ENCODE measurements at places on chromosomes 16 and 17.

DNA sequence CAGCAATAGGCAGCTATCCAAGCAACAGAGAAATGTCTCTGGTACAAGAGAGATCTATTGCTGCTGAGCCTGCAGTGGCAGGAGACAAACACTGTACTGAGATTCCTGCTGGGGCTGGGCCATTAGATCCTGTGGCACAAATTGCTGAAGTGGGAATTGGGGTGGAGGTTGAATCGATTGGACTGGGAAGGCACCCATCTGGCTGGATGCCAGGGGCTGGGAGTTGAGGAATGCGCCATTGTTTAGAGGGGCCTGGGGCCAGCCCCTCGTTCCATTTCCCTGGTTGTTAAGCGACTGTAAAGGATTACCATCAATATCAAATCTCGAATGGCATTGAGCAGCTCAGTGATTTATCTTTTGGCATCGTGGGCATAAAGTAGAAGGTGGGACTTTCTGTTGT, 54.1 kb upstream of the ARL4D start:
- DNase-seq, result no peak

DNA sequence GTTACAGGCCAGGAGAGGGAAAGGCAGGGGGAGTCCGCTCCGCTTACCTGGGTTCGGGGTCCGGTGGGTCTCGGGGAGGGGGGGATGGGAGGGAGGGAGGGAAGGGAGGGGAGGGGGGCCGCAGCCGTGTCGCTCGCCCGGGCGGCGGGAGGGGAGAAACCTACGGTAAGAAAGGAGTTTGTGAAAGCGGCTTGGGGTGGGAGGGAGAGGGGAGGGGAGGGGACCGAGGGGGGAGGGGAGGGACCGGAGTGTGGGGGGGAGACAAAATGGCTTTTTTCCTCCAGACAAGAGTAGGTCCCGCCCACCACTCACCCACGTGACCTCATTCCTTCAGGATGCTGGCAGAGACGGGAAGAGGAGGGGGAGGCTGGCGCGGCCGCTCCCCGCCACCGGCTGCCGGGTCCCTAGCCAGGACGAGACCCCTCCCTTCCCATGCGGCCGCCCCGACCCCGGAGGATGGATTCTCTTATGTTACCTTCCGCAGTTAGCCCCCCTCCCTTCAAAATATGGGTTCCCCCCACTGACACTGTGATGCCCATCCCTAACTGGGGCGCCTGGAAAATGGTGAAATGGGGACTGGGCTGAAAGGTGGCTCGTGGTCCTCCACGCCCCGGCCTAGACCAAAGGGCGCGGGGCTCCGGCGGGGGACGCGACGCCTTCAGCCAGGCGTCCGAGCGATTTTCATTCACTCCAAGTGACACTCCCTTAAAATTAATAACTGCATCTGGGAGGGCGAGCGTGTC, at the start of gene PCGF2:
Gene PCGF2, minus strand, starts transcription at position 188 of the 743 bp plus-strand sequence. CDS start 7,934 bp downstream, outside the sequence.
- peak; percentile 83 for DNase-seq

- DNase-seq, result no peak
Measured at GRCh38 chr17:58384897-58385296, 32.4 kb downstream of the RNF43 start.

- no peak for DNase-seq
Measured at GRCh38 chr16:57528499-57529390, 7.6 kb downstream of the CCDC102A start.

DNA sequence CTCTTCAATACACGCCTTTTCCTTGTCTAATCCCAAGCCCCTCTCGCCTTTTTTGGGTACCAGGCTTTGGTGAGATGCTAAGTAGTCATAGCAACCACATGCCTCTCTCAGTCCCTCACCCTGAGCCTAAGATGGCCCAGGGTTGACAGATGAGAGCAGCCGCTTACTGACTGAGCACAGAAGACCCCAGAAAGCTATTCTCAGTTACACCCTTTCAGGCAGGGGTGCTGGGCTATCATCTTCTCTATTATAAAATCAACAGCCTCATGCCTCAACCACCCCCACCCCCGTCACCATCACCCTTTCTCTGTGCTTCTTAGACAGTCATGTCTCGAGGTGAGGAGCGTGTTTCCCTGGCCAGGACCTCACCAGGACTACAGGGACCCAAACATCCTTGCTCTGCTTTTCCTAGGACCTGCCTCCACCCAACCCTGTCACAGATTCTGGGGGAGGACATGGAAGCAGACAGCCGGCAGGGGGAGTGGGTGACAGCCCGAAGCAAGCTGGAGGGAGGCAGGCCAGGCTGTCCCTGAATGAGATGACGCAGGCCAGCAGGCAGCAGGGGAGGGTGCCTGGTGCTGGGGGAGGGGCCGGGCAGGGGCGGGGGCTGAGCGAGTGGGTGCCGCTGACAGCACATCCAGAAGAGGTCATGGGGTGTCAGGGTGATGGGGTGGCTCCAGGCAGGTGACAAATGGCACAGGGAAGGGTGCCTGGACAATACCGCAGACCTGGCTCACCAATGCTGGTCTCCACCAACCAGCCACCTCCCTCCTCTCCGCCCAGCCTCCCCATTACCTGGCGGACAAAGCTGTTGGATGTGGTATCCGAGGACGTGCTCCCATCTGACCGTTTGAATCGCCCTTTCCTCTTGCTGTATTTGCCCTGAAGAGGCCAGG, 3.1 kb downstream of the CACNB1 start:
- DNase-seq, result peak; percentile 53

- DNase-seq, result no peak
Measured at GRCh38 chr17:29592850-29593551, at the start of gene ANKRD13B. TSS of gene ANKRD13B (plus strand) at chr17:29593132. CDS start at chr17:29593622, 490 bp downstream.

GRCh38 chr16:10770907-10771306, 27.3 kb downstream of the NUBP1 start:
- DNase-seq, result peak; percentile 20

GRCh38 chr16:58507195-58507962, 7.4 kb downstream of the NDRG4 start:
- no peak for DNase-seq

DNA sequence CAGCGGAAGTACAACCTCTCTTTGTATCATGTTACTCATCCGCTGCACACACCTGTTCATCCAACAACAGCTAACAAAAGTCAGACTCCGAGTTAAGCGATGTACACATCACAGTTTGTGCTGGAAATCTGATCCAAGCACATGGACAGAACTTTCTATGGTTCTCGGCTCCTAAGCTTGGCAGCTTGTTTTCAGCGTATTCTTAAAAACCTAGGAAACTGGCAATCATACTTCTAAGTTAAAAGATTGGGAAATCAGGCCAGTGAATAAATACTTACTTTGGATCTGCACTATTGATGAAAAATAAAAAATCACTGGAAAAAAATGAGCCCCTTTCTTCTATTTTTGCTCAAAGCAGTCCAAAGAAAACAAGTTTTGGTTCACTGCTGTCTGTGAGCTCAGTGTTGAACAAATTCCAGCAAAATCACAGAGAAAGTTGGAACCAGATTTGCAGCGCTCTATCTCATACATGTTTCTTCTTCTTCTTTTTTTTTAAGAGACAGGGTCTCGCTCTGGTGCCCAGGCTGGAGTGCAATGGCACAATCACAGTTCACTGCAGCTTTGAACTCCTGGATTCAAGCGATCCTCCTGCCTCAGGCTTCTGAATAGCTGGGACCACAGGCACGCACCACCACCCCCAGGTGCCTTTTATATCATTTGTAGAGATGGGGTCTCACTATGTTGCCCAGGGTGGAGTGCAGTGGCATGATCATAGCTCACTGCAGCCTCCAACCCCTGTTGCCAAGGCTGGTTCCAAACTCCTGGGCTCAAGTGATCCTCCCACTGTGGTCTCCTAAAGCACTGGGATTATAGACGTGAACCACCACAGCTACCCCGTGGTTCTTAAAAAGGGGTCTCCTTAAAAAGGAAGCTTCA, 71.6 kb upstream of the CREBBP start:
- DNase-seq, result peak; percentile 70

GRCh38 chr17:72976971-72977770, 115.3 kb downstream of the SLC39A11 start:
- DNase-seq, result peak; percentile 96

GRCh38 chr17:42378959-42379594, 9.2 kb downstream of the STAT3 start:
- no peak for DNase-seq

GRCh38 chr16:88060524-88061219, 109.4 kb downstream of the BANP start:
- DNase-seq, result no peak

DNA sequence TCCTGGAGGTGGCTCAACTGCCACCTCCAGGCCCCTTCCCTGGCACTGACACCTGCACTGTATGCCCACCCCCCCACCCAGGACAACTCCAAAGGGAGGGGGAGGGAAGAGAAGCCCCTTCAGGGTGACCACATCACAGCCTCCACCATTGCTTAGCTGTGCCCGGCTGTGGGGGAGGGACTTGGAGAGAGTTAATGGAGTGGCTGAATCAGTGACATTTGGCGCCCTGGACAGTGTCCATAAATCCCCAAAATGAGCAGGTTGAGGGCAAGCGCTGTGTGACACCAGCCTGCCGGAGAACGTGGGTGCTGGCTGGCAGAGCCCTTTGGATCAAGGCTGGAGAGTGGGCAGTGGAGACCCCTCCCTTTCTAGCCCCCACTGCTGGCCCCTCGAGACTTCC, 883 bp downstream of the USH1G start:
- DNase-seq, result no peak

GRCh38 chr16:56309008-56309407, 116.3 kb downstream of the AMFR start:
- no peak for DNase-seq

- DNase-seq, result peak; percentile 59
Measured at GRCh38 chr17:39667945-39668924, at the start of gene PNMT. TSS of gene PNMT (plus strand) at chr17:39668453. CDS start at chr17:39668476, 23 bp downstream.

- DNase-seq, result peak; percentile 28
Measured at GRCh38 chr17:65677932-65678331, 116.5 kb upstream of the AXIN2 start.

DNA sequence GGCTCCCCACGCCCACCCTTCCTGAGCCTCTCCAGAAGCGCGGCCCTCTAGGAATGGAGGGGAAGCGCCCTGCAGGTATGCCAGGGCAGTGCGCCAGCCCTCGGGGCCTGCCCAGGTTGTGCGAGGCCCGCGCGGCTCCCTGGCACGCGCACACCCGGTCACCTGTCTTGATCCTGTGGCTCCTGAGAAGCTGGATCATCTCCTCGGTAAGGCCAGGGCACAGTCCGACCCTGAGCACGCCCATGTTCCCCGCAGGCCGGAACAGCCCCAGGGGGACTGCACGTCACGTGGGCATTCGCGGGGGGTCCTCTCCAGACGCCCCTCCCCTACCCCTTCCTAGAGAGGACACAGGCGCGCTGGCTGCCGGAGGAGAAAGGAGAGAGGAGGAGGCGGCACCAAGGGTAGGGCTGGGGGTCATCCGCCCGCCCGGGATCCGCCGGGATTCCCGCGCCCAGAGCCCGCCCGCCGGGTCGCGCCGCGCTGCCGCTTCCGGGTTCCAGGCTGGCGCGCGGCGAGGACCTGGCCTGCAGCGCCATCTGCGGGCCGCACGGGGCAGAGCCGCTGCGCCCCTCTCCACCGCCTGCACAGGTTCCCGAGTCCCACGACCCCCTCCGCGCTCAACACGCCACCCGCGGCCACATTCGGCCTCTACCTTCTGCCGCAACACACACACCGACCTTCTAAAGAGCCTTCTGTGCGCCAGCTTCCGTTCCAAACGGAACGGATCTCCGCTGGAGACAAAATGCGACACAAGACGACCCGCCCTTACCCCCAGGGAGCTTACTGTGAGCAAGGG, at the start of gene RAD51D:
Gene RAD51D, minus strand, starts transcription at position 491 of the 796 bp plus-strand sequence. Its CDS starts 247 bp downstream, at position 244.
- DNase-seq, result peak; percentile 66

- DNase-seq, result no peak
Measured at GRCh38 chr17:63631626-63632025, 9.4 kb downstream of the MAP3K3 start.

GRCh38 chr17:55734128-55734781, 11.6 kb upstream of the TMEM100 start:
- DNase-seq, result peak; percentile 33

GRCh38 chr17:9427465-9428315, 147.9 kb downstream of the STX8 start:
- no peak for DNase-seq

- no peak for DNase-seq
Measured at GRCh38 chr16:13056607-13057006, 155.2 kb downstream of the SHISA9 start.

DNA sequence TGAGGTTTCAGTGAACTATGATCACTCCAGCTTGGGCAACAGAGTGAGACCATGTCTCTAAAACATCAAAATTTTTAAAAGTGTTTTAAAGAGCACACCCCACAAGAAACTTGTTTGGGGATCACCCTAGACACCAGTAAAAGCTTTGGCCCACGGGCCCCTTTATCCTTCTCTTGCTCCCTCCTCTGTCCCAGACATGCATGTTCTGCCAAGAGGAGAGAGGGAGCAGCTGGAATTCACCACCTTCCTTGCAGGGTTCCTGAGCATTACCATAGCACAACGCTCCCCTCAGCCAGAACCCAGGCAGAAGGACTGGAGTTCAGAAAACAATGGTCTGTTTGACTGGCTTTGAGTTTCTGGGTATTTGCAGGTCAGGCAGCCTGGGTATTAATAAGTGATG, 214.3 kb upstream of the CDH5 start:
- DNase-seq, result peak; percentile 44

DNA sequence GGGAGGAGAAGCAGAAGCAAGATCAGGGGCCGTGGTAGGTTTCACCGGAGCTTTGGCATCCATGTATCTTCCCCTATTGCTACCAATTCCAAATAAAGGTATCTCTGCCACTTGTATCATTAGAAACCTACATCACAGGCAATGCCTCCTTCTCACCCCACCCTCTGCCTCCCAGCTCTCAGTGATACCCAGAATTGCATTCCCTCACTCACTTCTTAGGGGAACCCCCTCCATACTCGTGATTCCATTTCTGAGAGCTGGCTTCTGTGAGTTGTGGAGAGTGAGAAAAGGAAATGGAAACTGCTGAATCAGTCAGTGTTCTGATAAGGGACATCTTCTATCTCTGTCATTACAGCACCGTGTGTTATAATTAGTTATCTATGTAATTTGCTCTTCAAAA, 2.3 kb upstream of the CCL3 start:
- no peak for DNase-seq

- DNase-seq, result no peak
Measured at GRCh38 chr16:47004652-47005051, 31.2 kb upstream of the DNAJA2 start.

DNA sequence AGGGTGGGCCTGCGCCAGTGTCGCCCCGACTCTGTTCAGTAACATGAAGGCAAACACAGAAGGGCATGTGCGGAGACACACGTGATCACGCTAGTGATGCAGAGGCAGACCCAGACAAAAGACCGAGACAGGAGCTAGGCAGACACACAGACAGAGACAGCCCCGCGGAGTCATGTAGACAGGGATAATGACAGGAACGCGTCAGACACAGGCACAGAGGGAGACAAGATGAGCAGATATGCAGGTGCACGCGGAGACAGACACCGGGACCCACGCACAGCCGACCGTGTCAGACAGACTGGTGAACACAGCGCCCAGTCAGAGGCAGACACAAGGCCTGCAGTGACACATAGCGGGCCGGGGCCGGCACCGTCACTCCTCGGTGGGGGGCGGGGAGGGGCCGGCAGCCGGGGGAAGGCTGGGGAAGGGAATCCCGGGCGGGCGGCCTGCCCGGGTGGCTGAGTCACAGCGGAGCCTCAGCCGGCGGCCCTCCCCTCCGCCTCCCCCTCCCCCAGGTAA, 7.4 kb downstream of the KDM6B start:
- DNase-seq, result peak; percentile 92
